IPS-NIHi11 (cell line): ENCODE measurements at places on chromosomes 12 and 14.

DNA sequence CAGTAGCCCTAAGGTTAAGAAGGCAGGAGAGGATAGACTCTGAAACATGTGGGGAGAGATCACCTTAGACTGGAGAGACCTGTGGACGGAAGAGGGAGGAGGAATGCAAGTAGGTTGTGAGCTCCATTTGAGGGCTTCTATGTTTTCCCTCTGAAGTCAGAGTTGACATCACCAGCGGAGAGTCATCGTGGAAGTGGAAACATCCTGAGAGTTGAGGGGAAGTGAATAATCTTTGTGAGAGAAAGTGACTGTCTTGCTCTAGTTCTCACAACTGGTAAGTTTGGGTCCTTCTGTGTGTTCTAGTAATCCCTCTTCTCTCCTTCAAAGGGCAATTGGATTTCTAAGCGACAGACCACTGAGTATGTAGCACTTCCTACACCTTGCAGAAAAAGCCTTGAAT is 103.6 kb upstream of the CCND2 start:
- DNase-seq: no peak

GRCh38 chr12:18496156-18496555 is 234.8 kb downstream of the PIK3C2G start:
- DNase-seq: no peak

DNA sequence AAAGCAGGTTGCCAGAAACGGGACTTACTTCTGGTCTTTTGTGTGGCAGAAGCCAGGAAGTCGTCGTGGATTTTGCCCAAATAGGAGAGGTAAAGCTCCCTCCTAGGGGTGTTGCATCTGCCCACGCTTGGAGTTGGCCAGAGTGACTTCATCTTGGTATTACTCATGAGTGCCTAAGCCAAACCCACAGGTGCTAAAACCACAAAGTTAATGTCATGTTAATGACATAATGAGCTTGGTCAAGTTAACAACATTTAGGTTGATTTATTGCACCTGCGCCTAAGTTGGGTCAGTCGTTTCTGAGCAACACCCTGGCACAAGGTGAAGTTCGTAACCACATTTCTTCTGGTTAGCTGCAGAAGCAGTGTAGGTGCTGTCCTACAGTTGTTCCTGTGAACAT is 225.2 kb downstream of the FUT8 start:
- DNase-seq: peak; percentile 16

DNA sequence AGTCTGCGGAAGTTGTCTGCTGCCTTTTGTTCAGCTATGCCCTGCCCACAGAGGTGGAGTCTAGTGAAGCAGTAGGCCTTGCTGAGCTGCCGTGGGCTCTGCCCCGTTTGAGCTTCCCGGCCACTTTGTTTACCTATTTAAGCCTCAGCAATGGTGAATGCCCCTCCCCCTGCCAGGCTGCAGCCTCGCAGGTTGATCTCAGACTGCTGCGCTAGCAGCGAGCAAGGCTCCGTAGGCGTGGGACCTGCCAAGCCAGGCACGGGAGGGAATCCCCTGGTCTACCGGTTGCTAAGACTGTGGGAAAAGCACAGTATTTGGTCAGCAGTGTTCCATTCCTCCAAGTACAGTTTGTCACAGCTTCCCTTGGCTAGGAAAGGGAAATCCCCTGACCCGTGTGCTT is 143.6 kb downstream of the DYRK2 start:
- DNase-seq: no peak

DNA sequence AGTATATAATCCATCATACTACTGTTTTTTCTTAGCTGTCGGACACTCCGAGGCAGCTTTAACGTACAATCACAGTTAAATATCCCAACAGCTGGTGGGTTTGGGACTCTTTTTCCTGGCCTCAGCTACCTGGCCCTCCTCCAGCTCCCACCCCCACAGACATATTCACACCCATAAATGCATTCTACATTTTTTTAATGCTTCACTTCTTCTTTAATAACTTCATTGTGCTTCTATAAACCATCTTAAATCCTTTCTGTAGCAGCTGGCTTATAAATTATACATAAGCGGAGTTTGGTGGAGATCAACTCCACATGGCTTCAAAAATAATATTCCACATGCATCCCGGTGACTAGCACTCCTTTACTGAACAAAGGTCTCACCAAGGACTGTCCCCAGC is 33.3 kb downstream of the TDG start:
- no peak for DNase-seq

- no peak for DNase-seq
Measured at GRCh38 chr12:66239295-66239694, 50.3 kb downstream of the IRAK3 start.

DNA sequence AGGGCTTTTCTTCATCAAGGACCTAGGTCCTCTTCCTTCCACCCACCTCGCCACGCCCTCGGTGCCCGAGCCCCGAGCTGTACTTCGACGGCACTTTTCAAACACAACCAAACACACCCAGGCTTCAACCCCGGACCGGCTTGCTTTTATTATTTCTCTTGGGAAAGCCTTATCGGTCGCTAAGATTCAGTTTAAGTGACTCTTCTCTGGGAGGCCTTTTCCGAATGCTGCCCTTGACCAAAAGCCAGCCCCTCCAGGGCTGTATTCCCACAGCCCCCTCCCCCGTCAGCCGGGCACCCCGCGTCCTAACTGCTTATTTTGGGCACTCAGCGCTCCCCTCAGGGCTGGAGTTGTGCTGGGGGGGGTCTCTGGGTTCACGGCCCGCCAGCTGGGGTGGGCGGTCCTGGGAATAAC is 644 bp upstream of the PPP4R4 start:
- no peak for DNase-seq

- DNase-seq: no peak
Measured at GRCh38 chr12:84661786-84662185, 250.8 kb downstream of the SLC6A15 start.

GRCh38 chr12:20142316-20142715 is 226.0 kb upstream of the PDE3A start:
- no peak for DNase-seq

- DNase-seq: no peak
Measured at GRCh38 chr14:28774764-28775735, 8.5 kb downstream of the FOXG1 start.

DNA sequence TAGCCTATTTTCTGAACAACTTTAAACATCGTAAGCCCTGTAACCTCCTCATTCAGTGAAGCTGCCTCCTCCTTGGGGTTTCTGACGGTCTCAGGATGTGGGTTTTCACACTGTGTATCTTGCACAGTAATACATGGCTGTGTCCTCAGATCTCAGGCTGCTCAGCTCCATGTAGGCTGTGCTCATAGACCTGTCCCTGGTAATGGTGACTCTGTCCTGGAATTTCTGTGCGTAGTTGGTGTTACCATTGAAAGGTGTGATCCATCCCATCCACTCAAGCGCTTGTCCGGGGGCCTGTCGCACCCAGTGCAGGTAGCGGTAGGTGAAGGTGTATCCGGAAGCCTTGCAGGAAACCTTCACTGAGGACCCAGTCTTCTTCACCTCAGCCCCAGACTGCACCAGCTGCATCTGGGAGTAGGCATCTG is 980.5 kb downstream of the TMEM121 start:
- no peak for DNase-seq

- DNase-seq: no peak
Measured at GRCh38 chr14:63938198-63939005, 85.6 kb downstream of the SYNE2 start.

DNA sequence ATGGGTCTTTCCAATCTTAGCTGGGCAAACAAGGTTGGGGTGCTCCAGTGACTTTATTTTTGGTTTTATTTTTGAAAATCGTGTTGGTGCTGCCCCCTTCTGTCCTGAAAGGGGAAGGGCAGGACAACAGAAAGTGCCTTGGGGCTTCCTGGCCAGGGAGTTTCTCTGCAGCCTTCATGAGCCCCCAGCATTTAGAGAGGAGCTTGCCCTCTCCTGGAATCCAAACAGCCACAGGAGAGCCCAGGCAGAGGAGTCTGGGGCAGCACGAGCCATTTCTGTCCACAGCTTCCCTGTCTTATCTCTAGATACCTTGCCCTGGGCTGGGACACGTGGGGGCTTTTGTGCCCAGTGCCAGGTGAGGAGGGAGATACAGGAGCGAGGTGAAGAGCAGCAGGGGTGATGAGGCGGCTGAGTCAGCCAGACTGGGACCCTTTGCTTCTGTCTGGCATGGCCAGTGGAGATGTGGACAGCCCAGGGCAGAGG is 4.4 kb upstream of the C1RL start:
- DNase-seq: peak; percentile 68

DNA sequence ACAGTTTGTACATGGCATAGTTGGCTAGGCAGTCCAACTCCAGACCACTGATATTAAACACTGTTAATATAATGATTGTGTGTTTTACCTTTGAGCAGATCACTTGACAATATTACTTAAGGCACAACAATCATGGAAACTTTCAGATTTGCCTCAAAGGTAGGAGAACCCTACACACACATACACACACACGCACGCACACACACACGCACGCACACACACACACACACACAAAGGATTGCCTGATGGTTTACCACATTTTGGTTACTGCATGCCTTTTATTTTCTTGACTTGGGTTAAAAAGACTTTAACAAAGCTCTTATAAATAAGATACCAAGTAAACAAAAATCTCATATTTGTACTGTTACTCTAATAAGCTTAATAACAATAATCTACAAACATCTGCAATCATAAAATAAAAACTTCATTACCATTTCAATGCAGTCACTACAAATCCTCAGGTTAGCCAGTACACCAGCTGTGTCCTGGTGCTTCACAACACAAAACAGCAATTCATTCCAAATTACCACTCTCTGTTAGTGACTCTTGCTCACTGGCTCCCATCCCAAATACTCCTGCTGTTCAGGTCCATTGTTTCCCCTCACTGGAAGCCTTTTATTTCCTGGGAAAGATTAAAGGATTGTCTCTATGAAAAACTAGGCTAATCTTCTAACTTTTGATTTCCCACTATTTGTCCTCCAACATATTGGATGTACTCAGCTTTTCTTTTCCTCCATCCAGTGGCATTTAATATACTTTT is 175.2 kb upstream of the ATP2B1 start:
- DNase-seq: peak; percentile 76

DNA sequence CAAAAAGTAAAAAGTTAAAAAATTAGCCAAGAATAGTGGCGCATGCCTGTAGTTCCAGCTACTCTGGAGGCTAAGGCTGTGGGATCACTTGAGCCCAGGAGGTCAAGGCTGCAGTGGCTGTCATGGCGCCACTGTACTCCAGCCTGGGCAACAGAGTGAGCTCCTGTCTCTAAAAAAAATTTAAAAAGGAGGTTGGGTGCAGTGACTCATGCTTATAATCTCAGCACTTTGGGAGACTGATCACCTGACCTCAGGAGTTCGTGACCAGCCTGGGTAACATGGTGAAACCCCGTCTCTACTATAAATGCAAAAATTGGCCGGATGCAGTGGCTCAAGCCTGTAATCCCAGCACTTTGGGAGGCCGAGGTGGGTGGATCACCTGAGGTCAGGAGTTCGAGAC is 8.2 kb upstream of the YLPM1 start:
- DNase-seq: no peak

DNA sequence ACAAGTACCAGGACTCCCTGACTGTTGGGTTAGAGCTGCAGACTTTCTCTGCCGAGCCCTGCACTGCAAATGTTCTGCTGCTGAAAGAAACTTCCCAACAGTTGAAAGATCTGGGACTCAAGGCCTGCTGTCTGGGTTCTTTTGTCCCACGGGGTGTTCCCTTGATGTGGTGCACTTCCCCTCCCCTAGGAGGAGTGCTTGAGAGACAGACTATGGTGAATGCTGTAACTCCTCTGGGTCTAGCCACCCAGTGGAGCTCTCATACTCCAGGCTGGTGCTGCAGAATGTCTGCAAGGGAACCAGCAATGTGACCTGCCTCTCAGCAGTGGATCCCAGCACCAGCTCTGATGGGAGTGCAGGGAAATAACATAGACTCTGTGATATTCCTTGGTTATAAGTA is 129.2 kb upstream of the SLCO1B1 start:
- DNase-seq: no peak

DNA sequence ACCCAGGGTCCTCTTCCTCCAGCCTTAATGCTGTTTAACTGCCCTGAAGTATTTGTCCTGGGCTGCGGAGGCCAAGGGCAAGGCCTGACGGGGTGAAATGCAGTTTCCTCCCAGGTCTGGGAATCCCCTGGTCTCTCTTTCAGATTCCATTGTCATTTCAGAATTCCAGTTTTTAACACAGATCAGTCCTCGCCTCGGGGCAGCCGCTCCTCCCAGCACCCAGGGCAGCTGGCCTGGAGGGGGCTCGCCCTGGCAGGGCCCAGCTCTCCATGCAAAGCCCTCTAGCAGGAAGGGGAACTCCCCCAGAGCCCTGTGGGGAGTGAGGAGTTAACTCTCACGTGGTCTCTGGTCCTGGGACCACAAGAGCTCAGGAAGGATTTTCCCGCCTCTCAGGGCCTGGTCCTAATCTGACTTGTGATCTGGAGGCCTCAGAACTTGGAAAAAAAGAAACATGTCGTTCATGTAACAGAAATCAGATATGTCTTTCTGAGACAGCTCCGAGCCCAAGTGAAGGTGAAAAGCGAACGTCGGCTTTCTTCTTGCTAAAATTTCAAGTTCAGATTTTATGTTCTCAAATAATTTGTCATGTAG is 265.6 kb upstream of the SFSWAP start:
- no peak for DNase-seq

- no peak for DNase-seq
Measured at GRCh38 chr12:98280152-98280551, 235.2 kb upstream of the TMPO start.

DNA sequence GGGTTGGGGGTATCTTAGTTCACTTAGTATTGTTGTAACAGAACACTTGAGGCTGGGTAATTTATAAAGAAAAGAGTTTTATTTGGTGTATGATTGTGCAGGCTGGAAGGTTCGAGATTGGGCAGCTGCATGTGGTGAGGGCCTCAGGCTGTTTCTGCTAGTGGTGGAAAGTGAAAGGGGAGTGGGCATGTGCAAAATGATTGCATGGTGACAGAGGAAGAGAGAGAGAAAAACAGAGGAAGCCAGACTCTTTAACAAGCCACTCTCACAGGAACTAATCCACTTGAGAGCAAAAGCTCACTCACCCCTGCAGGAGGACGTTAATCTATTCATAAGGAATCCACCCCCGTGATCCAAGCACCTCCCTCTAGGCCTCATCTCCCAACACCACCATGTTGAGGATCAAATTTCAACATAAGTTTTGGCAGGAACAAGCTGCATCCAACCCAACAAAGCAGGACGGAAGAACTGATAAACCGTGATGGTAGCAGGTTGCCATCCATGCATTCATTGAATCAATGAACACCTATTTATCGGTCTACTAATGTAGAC is 165.0 kb upstream of the GZMB start:
- DNase-seq: no peak

GRCh38 chr14:57479197-57479596 is 14.5 kb downstream of the CCDC198 start:
- DNase-seq: no peak

DNA sequence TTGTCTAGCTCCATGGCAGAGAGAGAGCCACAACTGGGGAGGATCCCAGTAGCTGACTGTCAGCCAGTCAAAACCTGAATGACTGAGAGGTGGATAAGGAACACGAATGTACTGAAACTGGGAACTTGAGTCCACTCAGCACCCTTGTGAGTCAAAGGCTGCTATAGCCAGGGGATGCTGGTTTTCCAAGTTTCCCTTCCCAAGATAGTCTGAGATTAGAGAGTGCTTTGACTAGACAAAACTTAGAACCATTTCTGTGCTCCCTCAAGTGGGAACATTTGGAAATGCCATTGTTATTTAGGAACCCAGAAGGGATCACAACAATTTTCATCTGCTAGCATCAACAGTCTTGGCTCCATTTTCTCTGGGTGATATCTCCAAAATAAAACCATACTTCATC is 4.0 kb downstream of the PRKAG1 start:
- no peak for DNase-seq
